ENCODE measurements at places on chromosomes 7 and 10. TPM values are rescaled to one million over a fixed set of nuclear protein-coding genes. Genes with fewer than 3 reads are reported as not detected.

The UPK3B gene
- polyA plus RNA-seq: 1.4 TPM

- DNase-seq: no peak
These were observed 36.7 kb upstream of the LRRC4 start for GRCh38 chr7:128067983-128068382.

The DDC gene
- 64.7 TPM for polyA plus RNA-seq

DNA sequence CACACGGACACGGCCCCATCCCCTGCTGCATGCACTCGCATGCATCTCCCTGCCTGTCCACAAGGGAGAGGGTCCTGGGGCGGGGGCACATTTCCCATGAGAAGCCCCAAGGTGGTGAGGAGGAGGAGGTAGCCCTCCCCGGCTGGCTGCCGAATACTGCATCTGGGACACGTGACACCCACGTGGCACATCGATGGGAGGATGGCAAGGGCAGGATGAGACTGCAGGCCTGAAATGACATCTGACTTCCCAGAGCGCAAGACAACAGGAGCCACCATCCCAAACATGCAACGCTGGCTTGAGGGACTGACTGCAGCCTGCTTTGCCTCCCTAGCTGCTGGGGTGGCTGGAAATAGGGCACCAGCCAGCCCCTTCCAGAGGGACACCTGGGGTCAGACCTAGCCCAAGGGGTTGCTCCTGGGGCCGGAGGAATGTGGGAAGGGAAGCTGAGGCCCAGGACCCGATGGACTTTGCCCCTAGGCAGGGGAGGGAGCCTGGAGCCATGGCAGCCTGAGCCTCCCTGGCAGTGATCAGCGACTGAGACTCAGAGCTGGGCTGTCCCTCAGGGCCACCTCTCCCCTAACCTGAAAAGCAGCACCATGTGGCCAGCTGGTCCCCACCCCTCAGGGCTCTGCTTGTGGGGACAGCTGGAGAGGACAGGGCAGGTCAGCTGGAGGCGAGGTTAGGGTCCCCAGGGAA is 16.1 kb downstream of the BUD23 start:
- DNase-seq: no peak

- no peak for DNase-seq
These were observed 83.5 kb upstream of the SLF2 start for GRCh38 chr10:100829097-100829870.

- DNase-seq: no peak
These were observed 8.9 kb downstream of the ANKMY2 start for GRCh38 chr7:16636555-16637101.

The ADAMTS14 gene
- 2.0 TPM for polyA plus RNA-seq

DNA sequence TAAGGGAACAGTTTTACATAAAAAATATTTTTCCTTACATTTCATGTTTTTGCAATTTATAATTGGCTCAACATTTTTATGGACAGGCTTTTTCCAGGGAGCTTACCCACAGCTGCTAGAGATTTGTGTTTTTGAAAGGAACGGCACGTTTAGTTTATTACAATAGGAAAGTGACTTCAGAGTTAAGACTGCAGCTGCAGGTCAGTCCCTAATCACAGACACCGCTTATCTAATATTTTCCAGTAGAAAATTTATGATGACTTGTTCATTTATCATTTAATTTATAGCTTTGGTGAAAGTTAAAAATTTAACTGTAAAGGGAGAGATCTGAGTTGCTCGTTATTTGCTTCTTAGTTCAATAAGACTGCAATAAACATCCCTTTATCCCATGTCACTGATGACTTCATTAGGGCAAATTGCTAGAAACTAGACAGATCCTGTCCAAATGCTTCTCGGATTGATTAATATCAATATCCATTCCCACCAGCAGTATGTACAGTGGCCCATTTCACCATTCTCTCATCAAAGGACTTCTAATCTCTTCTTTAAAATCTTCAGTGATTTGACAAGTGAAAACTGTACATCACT is 97.0 kb upstream of the ODAD2 start:
- no peak for DNase-seq

DNA sequence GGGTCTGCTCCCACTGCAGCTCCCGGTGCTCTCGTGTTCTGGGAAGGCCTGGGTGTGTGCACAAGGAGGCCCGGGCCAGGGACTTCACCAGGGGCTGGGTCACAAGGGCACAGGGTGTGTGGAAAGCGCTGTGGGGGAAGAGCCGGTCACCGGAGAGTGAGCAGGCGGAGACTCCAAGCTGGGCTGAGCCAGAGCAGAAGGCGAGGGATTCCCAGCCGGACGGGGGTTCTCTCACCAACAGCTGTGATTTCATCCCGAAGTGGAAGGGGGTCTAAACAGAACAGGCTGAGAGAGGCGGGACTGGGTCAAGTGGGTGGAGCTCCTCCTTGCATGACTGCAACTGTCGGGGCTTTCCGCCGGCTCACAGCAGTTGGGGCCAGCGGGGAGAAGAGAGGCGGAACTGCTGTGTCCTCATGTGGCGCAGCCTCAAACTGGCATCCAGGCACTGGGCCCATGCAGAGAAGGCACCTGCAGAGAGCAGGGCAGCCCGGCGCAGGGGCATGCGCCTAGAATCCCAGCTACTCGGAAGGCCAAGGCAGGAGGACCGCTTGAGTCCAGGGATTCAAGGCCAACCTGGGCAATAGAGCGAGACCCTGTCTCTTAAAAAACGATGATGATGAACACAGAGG is 7.6 kb upstream of the ORAI2 start:
- DNase-seq: no peak
